ENCODE measurements at places on chromosomes 3 and 15.

DNA sequence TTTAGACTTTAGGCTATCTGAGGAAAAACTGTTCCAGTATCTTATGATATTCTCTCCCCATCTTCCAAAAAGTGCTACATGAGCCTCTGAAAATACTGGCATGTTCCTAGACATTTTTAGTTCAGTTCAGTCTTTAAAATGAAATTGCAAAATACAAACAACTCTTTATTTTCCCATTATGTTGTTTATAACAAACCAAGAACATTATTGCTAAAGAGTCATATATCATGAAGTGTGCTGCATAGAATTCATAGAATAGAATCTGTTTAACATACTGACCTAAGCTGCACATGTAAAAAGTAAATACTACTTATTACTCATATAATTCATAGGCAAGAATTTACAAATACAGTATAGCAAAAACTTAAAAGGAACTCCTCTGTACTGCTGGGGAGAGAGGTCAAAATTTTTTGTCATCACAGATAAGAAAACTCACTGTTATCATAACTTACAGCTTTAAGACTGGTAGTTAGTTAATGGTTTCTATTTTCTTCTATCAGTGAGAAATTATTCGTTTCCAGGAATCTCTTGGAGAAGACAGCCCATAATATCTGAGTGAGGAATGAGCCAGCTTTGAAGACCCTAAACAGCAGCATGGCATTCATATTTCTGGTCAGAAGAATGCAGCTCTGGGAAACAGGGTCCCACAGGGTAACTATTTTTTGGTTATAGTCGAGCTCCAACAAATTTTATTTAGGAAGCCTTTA lies 32.2 kb downstream of the FILIP1L start:
- DNase-seq: no peak

- DNase-seq: no peak
Observed at GRCh38 chr3:127419641-127420553, 132.1 kb upstream of the PRR20G start.

- DNase-seq: no peak
Observed at GRCh38 chr3:10523561-10523960, 18.2 kb upstream of the ATP2B2 start.

DNA sequence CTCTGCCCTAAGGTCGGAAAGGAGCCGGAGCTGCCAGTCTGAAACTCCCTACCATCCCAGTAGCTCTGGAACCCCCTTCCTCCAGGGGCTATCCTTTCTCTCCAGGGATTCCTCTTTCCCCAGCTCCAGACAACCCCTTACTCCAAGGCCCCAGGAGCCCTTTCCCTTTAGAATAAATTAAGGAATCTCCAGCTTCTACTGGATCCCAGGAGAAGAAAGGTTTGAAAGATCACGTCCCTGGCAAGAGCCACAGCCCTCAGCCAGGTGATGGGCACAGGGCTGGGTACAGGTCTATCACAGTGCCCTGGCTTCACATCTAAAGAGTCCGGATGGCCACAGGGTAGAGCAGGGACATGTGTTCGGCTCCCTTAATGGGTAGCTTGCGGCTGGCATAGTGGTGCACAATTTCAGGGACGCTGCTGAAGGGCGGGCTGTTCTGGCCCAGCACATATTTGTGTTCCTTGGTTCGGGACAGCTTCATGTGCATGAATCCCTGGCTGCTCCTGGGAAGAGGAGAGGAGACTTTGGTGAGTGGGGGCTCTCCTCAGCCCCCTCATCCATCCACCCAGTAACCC lies 20.0 kb downstream of the SHF start:
- no peak for DNase-seq

GRCh38 chr3:155550391-155550790 lies 194.5 kb downstream of the PLCH1 start:
- no peak for DNase-seq

GRCh38 chr15:46304321-46304720 lies 669.5 kb downstream of the SQOR start:
- no peak for DNase-seq

DNA sequence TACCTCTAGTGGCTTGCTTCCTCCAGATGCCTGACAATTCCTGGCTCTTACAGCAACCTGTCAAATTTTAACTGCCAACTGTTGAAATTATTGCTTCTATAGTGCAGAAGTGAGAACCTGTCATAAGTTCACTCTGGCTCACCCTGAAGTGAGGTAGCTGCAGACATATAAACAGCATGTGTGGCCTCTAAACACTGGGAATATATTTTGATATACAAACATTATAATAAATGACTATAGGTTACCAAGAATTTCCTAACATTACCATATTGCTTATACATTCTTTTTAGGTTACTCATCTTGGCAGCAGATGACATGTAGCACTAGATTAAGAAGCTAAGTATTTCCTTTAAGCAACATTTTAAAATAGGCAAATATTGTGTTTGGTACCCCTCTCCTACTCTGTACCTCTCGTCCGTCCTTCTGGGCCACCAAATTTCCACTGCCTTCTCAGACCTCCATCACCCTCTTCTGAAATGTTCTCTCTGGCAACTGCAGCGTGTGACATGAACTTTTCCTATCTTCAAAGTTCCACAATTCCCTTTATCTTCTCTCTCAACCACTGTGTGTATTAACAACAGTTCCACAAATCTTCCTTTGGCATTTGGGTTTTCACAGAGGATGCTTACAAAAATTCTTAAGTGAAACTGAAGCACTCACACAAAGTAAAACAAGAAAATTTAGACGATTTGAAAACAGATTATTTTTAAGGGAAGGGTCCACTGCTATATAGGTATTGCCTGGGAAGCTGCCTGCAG lies 15.3 kb upstream of the XXYLT1 start:
- DNase-seq: no peak

DNA sequence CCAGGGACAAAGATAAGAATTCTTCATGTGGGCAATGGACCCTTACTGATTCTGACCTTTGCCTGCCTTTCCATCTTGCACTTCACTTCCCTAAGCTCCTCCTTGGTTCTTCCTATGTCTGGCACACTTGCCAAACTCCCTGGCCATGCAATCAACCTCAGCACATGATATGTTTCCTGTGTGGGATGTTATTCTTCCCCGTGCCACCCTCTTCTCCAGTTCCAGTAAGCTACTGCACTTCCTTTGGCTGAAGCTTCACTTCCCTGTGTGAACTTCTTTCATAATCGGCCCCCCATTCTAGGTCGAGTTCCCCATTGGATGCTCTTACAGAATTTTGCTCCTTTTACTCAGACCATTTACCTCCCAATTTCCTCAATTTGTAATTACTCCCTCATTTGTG lies 10.7 kb upstream of the TASOR start:
- DNase-seq: no peak

DNA sequence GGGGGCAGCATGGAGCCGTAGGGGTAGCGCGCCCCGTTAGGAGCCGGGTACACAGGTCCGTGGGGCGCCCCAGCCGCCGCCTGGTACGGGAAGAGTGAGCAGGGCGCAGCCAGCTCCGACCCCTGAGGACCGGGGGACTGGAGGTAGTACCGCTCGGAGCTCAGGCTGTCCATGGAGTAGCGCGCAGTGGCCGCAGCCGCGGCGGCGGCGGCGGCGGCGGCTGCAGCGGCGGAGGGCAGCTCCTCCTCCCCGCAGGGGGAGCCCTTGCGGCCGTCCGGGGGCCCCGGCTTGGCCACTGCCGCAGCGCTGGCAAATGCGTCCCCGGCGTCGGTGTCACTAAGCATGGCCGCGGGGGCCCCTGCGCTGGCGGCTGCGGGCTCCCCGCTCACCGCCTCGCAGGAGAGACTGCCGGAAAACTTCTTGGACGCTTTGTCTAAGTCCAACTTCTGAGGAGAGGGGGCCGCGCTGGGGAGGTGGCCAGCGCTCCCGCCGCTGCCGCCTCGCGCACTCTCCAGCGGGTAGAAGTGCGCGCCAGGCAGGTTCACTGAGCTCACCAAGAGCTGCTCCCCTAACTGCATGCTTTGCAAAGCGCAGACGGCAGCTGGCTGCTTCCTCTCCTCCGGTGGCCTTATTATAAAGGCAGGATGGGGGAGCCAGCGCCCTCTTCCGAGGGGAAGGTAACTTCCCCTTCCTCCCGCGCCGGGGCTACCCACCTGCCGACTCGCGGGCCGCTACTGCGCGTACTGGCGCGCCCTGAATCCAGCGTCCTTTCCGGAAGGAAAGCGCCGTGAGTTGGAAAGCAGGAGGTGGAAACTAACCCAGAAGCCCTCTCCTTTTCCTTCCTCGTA lies at the start of gene EOMES:
TSS of gene EOMES (minus strand) at position 607 of the 848 bp plus-strand sequence. CDS start at position 578, 29 bp downstream.
- DNase-seq: no peak

DNA sequence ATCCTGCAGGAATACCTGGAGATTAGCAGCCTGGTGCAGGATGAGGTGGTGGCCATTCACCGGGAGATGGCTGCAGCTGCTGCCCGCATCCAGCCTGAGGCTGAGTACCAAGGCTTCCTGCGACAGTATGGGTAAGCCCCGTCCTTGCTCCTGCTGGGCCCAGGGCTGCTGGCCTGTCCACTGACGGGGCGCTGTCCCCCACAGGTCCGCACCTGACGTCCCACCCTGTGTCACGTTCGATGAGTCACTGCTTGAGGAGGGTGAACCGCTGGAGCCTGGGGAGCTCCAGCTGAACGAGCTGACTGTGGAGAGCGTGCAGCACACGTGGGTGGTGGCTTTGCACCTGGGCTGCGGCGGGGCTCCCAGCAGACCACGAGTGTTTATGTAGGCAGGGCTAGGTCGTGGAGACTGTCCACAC lies 5.0 kb downstream of the FES start:
- no peak for DNase-seq

DNA sequence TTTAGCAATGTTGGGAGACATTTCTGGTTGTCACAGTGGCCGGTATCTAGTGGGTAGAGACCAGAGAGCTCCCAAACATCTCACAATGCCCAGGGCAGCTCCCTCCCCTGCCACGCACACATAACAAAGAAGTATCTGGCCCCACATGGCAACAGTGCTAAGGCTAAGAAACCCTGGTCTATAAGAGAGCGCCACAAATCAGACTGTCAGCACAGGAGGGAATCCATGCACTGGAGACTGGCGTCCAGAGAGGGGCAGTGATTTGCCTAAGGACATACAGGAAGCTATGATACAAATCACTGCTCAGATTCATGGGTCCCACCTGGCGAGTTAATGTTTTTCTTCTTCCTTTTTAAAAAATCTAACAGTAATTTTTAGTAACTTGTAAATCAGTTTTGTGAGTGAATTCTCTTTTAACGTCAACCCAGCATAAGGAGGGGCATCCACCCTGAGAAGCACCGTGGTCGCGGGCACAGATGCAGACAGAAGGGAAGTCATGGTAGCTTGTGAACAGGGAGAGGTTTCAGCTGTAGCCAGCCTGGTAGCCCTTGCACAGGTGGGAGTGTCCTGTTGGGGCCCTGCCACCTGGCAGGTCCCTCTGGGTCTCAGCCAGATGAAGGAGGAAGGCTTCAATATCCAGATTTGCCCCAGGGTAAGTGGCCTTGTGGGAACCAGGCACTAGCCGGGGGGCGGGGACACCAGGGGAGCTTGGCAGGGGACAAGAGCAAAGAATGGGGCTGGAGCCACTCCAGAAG lies 8.7 kb downstream of the ISG20 start:
- DNase-seq: no peak
